ENCODE measurements at places on chromosomes 12 and 14. TPM values are rescaled to one million over a fixed set of nuclear protein-coding genes. Genes with fewer than 3 reads are reported as not detected.

The LGMN gene
- total RNA-seq = 61.4 TPM

The MGP gene
- total RNA-seq = not detected

The PXN gene
- 225 TPM for total RNA-seq

The SMCO2 gene
- total RNA-seq = 0.12 TPM

The KRT78 gene
- not detected for total RNA-seq

All from A549 treated with GW870086 at 1 μM for 4 hours (cell line).